Hepatocyte (in vitro differentiated cells): ENCODE measurements at places on chromosomes 7 and 10.

DNA sequence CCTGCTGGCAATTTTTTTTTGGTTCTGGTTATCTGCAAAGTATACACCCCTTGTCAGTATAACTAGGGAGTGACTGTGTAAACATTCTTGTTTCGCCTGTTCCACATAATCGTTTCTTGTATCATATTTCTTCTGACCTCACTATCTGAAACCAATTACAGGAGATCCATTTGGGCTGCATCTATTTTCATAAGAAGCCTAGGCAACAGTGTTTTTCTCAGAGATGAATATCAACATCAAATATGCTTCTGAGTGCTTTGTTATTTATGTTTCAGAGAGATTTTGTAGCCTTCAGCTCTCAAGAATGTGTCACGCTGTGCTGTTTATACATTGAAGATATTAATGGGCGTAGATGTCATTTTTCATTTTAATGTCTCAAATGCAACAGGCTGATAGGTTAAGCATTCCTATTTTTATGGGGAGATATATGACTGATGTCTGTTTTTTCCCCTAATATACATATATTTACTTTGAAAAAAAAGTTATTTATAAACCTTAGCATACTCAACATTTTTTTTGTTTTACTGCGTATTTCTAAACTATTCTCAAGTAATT lies 115.5 kb downstream of the FOXP2 start:
- DNase-seq = peak; percentile 3

DNA sequence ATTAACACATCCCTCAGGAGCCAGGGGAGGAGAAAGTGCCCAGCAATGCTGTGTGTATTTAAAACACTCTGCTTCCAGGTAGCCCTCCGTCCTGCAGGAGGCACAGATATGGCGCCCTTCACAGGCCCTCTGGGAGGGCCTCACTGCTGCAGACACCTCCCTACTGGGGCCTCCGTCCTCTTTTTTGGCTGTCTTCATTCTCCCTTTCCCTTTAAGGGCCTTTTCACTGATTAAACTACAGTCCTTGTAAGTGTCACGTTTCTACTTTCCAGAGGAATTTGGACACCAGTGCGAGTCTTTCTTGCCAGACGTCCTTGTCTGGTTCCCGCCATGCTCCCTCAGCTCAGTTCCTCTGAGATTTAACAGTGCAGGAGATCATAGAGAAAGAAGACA lies 39.7 kb upstream of the MKRN1 start:
- no peak for DNase-seq

DNA sequence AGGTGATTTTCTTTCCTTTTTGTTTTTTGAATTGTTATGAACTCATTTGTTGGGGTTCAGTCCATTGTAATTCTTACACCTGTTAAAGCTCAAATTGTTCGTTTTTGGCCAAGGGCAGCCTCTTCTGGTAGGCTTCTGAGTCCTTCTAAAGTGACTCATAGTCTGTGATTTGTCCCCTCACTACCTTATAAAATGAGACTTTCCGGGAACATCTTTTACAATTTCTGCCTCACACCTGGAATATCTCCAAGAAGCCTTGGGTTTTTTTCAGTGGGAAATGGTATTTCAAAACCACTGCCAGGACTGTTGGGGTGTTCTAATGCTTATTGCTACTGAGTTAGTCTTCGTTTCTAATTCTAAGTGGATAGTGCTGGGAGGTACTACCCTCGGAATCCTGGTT lies 56.7 kb downstream of the BMPR1A start:
- DNase-seq = no peak

DNA sequence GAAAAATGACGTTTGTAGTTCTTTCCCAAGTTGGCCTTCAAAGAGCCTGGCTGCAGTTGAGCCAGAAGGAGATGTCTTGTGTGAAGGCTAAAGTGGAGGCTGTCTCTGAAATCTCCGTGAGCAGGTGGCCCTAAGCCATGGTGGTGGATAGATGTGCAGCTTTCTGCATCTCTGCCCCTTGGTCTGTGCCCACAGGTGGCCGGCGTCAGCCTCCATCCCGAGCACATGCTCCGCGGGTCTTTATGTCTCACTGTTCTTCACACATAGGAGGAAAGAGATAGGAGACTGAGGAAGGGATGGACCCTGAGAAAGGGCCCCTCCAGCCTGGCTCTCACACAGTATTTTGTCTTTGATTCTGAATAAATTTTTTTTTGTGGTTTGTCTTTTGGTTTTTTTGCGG lies 30.3 kb upstream of the SLC26A4 start:
- DNase-seq = no peak

GRCh38 chr10:25294032-25294926 lies 119.5 kb downstream of the GPR158 start:
- DNase-seq = peak; percentile 24

GRCh38 chr7:124251636-124252035 lies 218.8 kb upstream of the TMEM229A start:
- peak; percentile 10 for DNase-seq
